ENCODE measurements at places on chromosomes 3 and 15.

- DNase-seq, result no peak
Observed at GRCh38 chr15:92243227-92243626, 150.5 kb upstream of the ST8SIA2 start.

- no peak for DNase-seq
Observed at GRCh38 chr3:170079536-170080165, 41.9 kb downstream of the GPR160 start.

DNA sequence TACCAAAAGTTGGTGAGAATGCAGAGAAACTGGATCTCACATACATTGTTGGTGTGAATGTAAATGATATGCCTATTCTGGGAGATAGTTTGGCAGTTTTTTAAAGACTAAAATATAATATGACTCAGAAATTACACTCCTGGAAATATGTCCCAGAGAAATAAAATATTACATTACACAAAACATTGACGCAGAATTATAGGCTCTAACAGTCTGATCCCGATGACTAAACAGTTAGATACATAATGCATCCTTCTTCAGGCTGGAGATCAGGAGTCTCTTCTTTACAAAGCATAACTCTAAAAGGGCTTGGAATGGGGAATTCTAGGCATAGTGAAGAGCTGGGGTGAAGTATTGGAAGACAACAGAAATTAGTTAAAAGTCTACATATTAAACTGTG, 586.2 kb upstream of the NECTIN3 start:
- no peak for DNase-seq

- no peak for DNase-seq
Observed at GRCh38 chr15:98390946-98391530, 257.3 kb upstream of the IGF1R start.

- DNase-seq, result no peak
Observed at GRCh38 chr3:106065831-106066230, 197.0 kb upstream of the CBLB start.

- no peak for DNase-seq
Observed at GRCh38 chr3:47603332-47603731, 24.7 kb upstream of the CSPG5 start.

DNA sequence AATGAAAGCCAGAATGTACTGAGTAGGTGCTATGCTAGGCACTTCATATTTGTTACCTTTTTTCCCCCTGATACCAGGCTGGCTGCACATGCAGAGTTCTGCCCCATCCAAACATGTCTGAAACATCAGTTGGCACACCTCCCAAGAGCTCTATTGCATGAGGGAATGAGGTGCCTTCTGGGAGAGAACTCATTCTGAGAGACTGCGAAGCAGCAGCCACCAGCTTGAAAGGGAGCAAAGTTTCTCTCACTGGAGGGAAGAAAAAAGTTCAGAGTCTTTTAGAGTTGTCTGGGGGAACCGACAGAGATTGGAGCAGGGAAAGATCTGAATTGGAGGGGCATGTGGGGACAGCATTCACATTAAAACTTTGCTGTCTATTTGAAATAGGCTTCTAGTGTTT, 84.1 kb downstream of the AGBL1 start:
- no peak for DNase-seq

GRCh38 chr3:70952033-70952747, 631.3 kb downstream of the FOXP1 start:
- DNase-seq, result no peak

GRCh38 chr3:187946163-187946691, 201.0 kb upstream of the BCL6 start:
- no peak for DNase-seq

- no peak for DNase-seq
Observed at GRCh38 chr3:77524463-77524862, 484.6 kb downstream of the ROBO2 start.

- no peak for DNase-seq
Observed at GRCh38 chr3:171339598-171339997, 120.6 kb downstream of the TNIK start.

DNA sequence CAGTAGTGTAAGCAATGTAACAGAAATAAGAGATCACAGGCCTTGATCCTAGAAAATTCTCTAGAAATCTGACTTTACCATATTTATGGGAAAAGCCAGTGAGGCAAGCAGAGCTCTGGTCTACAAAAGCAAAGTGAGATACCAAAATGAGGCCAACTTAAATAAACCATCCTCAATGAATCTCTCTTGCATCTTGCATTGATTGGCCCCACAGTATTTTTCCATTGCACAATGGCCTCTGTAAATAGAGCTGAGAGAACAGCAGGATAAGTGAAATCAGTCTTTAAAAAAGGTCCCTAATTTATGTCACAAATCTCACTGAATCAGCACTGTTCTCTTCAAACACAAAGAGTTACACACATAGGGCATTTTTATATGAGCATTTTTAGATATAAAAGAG, 8.9 kb downstream of the CFAP20DC start:
- DNase-seq, result no peak

DNA sequence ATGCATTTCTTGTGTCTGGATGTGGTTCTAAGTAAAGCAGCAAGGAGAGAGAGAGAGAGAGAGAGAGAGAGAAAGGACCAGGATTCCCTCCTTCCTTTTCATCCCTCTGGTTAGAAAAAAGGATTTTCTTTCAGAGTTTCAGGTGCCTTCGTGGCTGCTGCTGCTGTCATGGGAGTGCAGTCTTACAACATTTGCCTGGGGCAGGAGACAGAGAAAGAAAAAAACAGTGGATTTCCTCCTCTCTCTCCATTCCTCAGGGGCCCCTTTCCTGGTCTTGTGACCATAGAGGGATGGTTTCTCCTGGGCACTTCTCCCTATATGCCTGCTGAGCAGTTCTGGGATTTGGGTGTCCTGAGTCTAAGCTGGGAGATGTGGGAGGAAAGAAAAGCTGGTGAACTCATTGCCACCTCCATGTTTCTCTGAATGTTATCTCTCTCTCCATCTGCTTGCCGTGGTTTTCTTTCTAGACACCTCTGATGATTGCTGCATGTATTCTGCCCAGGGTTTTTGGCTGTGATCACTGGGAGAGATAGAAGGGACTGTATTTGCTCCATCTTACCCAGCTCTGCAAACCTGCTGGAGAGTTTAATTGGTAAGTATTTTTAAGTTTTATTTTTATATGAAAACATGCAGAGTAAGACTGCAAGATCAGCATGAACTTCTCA, 142.4 kb upstream of the RGMA start:
- DNase-seq, result no peak

DNA sequence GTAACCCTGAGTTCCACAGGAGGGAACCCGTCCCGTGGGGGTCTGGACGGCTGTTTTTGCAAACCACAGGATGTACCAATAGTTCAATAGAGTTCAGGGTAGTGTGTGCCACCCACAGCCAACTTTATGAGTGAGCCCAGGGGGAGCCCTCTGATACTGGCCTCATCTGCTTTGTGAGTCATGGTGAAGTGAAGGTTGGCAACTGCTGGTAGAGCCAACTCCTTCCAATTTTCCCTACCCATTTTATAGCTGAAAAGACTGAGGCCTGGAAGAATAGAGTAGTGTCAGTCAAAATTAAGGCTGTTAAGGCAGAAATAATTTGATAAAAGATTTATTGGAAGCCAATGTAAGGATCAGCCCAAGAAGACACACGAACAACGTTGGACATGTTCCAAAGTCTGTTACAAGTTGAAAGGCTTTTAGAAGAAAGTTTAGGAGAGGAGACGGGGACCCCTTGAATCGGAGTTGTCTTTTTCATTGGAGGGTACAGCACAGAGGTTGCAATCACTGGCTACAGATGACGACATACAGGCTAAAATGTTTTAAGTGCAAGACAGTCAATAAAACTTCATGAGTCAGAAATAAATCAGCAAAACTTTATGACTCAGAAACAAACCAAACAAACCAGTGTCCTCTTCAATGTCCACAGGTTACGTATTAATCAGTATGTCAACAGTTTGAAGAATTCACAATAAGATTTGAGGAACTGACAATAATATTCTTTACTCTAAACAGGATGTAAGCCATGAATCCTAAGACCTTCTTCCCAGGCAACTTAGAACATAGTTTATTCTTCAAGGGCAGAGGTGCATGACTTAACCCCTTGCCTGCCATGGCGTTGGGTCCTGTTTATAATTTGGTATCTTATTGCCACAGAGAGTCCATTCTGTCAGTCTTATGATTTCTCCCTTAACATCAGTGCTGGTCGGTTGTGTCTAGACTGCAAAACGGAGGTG, 62.9 kb upstream of the NR2E3 start:
- DNase-seq, result no peak

- DNase-seq, result no peak
Observed at GRCh38 chr3:40780291-40780924, 255.6 kb downstream of the ZNF621 start.

DNA sequence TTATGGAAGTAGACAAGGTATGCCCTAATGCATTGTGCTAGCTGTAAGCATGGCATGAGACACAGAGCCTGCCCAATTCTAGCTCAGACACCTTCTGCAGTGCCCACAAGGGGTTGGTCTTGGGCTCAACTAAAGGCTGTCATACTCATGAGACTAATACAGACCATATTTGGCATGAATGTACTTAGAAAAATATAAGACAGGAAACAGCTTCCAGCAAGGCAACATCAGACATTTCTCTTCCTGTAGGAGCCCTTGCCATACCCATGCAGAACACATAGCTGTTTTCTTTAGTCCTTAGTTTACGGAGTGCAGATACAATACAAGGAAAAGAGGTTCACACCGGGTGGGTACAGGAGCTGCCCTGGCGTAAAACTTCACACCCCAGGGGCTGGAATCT, 30.5 kb upstream of the NR1I2 start:
- DNase-seq, result no peak

- no peak for DNase-seq
Observed at GRCh38 chr3:193702967-193703366, 110.0 kb downstream of the OPA1 start.

DNA sequence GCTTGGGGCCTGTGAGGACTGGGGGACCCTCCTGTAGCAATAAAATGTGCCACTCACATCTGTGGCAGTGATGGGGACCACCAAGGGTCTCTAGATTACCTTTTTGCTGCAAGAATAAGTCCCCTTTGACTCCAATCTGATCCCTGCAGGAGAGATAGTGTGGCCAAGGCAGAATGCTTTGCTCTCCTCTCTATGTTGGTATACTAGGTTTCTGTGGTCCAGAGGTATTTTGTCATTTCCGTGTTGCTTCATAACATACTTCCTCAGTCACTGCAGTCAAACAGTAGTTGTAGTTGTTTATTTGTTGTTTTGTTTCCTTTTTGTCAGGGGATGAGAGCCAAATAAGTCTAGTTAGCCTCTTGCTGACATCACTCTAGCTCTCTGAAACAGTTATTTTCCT, 13.1 kb upstream of the NAALADL2 start:
- no peak for DNase-seq

DNA sequence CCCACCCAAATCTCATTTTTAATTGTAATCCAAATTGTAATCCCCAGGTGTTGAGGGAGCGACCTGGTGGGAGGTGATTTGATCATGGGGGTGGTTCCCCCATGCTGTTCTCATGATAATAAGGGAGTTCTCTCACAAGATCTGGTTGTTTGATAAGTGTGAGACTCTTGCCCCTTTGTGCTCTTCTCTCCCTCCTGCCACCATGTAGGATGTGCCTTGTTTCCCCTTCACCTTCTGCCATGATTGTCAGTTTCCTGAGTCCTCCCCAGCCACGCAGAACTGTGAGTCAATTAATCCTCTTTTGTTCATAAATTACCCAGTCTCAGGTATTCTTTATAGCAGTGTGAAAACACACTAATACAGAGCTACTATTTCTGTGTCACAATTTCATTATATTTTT, 88.7 kb downstream of the NCEH1 start:
- no peak for DNase-seq

DNA sequence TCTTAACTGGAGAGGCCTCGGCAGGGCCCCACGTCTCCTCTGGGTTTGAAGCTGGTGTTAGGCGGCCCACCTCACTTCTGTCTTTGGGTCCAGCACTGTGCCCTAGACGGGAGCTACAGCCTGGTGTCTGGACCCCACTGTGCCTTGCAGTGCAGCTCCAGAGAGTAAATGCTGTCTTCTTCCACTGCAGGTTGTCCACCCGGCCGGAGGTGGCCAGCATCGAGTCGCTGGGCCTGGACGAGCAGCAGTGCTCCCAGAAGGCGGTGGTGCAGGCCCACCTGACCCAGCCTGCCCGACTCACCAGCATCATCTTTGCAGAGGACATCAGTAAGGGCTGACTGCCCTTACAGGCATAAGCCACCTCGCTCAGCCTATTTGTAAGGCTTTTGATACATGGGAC, 53.1 kb upstream of the TAMM41 start:
- DNase-seq, result no peak

- no peak for DNase-seq
Observed at GRCh38 chr3:8982509-8982908, 19.2 kb upstream of the RAD18 start.

DNA sequence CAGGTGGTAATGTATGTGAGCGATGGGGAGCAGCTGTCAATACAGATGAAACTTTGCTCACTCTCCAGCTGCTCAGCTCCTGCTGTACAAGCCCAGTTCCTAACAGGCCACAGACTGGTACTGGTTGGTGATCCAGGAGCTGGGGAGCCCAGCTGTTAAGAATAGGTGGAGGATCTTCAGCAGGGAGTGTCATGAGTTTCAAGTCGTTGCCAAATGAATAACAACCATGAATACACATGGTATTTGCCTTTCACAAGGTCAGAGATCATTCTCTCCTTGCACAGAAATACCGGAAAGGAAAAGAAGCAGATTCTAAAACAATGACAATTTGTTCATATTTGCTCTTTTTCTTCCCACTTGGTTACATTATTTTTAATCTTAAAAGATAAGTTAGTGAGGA, 5.1 kb downstream of the PLSCR1 start:
- no peak for DNase-seq

DNA sequence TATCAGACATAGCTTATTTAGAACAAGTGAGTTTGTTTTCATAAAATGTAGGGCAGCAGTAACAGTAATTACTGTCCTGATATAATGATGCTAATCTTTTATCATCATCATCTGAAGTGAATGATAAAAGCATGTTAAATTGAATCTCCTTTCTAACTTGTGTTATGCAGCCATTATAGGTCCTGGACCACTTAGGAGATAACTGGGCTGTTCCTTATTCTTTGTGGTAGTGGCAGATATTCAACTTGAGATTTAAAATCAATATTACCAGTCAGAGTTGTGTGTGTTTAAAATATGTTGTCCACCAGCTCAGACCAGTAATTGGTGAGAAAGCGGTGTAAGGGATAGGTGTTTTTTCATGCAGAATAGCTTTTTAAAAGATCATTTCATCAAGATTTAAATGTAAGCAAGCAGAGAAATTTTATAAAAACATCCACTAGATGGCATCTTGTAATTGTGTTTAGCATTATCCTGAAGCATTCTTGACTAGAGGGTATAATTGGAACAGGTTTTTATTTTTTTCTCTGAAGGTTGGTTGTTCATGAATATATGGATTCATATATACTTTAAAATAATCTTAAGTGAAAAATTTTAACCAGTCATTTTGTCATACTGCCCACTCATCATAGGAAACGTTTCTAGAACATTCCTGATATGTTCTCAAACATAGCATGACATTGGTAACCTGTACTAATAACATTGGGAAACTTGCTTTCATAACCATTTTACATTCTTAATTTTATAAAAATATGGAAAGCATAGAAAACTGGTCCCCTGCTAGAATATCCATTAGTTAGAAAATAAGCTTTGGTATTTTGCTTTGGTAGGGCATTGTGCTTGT, 153.9 kb downstream of the BBX start:
- no peak for DNase-seq

- no peak for DNase-seq
Observed at GRCh38 chr3:159586571-159587202, 401.9 kb upstream of the IL12A start.

All from stimulated activated CD8-positive, alpha-beta memory T cell treated with anti-CD3 and anti-CD28 coated beads, Interleukin-15, amount 100 ng/mL, for 48 hours (primary cell).